ENCODE measurements at places on chromosomes 12 and 14.

DNA sequence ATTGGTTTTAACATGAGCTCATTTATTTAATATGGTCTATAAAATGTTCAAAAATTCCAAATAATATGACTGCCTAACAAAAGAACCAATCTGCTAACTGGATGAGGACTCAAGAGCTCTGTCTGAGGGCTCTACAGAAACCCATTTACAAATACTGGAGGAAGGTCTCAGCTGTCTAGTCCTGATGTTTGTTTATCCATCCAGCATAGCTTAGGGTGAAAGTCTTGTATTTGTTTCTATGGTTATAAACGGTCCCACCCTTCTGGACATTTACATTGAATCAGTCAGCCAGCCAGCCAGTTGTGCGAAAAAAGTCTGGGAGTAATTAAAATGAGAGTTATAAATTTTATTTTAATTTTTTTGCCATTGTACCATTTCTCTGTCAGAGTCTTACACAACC lies 220.7 kb downstream of the BMP4 start:
- DNase-seq = no peak

DNA sequence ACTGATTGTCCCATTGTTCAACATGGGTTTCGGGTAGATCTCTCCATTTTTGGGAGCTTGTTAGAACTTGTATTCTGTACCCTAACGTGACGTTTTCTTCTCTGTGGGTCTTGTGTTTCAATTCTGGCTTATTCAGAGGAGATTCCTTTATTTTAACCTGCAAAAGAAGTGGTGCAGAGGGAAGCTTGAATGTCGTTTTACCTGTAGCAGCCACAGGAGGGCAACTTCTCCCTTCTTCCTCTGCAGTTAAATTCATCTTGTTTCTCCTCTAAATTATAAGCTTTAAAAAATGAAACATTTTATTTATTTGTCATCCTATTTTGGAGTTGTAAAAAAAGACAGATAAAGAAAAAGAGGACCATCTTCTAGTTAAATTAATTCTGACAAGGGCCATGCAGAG lies 13.7 kb upstream of the CLEC4D start:
- no peak for DNase-seq

- no peak for DNase-seq
Measured at GRCh38 chr12:89571491-89572195, 45.8 kb upstream of the POC1B start.

- DNase-seq = no peak
Measured at GRCh38 chr12:82411546-82412230, 53.4 kb downstream of the METTL25 start.

DNA sequence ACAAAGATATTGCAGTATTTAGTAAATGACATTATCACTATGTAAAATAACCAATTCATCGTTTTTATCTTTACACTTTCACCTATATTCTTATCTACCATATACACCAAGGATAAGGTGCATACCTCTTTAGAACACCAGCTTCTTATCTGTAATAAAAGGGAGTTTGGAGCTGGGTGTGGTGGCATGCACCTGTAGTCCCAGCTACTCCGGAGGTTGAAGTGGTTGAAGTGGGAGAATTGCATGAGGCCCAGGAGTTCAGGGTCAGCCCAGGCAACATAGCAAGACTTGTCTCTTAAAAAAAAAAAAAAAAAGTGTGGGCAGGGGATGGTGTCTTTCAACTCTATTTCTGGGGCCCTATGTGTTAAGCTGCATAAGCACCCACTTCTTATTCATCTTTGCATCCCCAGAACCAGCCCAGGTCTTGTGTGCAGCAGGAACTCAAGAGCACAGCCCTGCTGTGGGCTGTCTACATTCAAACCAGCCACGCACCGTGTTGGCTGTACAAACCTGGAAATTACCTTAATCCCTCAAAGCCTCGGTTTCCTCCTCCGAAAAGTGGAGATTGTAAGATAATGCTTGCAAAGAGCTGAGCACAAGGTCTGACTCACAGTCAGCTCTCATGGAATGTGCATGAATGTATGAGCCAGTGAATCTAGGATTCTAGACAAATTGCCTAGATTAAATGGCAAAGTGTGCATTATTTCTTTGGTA lies 256.6 kb upstream of the FOXN3 start:
- DNase-seq = no peak

DNA sequence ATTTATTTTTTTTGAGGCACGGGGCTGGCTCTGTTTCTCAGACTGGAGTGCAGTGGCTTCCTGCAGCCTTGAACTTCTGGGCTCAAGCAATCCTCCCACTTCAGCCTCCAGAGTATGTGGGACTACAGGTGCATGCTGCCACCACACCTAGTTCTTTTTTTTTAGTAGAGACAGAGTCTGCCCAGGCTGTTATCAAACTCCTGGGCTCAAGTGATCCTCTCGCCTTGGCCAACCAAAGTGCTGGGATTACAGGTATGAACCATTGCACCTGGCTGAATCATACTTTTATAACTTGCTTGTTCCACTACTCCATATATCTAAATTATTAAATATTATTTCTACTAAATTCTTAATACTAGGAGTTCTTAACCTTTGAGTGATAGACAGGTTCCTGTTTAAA lies 111.6 kb downstream of the BTG1 start:
- DNase-seq = no peak

GRCh38 chr12:47082796-47083621 lies 3.2 kb upstream of the AMIGO2 start:
- no peak for DNase-seq

DNA sequence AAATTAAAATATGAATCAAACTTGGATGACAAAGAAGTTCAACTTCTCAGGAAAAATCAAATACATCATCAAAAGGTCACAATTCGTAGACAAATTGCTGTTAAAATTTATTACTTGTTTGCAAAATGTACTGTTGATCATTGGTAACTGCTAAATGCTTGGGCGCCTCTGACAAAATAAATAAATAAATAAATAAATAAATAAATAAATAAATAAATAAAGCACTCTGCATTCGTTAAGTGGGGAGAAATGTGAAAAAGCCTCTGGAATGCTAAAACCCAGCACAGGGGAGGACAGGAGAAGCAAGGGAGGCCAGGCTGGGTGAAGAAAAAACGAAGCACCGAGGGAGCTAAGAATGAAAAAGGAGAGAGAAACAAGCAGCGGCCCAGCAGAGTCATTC lies 115.2 kb downstream of the BCL11B start:
- no peak for DNase-seq

DNA sequence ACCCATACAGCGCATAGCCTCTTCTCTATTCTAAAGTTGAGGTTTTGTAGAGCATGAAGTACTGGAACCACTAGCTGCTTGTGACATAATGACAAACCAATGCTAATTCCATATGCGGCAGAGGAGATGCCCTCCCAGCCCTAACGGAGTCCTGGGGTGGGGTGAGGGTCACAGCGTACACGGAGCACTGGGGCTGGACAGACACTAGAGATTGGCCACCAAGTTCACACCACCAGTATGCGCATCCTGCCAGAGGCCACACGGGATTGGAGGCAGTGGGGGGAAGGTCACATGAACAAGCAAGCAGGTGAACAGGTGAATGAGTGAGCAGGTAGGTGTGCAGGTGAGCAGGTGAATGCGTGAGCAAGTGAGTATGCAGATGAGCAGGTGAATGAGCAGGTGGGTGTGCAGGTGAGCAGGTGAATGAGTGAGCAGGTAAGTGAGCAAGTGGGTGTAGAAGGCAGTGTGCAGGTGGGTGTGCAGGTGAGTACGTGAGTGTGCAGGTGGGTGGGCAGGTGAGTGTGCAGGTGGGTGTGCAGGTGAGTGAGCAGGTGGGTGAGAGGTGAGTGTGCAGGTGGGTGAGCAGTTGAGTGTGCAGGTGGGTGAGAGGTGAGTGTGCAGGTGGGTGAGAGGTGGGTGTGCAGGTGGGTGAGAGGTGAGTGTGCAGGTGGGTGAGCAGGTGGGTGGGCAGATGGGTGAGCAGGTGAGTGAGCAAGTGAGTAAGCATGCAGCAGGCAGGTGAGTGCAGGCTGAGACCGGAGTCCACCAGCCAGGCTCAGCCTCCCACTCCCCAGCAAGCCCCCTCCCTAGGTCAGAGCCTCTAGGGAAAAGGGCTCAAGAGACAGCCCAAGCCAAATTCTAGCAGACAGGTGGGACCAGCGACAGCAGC lies 52.7 kb downstream of the CCDC85C start:
- DNase-seq = no peak

- DNase-seq = no peak
Measured at GRCh38 chr12:50090391-50090790, 5.2 kb downstream of the SMARCD1 start.

GRCh38 chr14:53947094-53947445 lies 9.6 kb downstream of the BMP4 start:
- DNase-seq = no peak

DNA sequence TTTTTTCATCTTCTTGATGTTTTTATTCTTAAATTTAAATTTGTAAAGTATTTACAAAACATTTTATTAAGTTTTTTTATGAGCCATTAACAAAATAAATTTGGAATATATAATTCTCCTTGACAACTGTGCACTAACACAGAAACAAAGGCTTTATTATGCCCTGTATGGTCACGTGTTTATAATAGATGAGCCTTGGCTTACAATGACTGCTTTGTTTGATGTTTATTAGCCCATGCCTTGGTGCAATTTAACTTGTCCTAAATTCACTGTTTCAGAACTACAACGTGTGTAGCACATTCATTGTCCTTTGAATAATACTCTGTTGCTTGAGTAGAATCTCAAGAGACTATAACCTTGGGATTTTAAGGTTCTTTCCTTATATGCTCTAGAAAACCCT lies 59.8 kb downstream of the CNTN1 start:
- DNase-seq = no peak

DNA sequence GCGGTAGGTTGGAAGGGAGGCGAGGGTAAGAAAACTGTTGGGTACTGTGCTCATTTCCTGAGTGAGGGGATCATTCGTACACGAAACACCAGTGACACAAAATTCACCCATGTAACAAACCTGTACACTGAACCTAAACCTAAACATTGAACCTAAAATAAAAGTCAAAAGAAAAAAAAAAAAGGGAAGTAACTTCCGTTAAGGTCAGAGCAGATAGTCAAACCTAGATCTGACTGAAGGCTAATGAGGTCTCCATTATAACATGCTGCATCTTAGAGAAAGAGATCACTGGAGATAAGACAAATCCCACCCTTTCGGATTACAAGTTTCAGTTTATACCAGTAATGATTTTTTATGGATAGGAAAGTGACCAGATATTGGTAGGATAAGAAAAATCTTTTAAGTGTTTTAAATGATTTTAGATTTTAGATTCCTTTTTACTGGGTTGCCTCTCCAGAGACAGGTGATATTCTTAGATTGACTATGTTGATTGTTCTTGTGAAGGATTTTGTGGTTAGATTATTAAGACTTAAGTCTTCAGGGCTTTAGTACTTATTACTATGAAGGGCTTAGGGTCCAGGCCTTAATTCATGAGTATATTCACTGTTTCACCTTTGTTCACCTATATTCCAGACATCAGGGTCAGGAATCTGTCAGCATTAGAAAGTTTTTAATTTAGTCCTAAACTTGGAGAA lies 11.2 kb upstream of the NCKAP1L start:
- DNase-seq = no peak

DNA sequence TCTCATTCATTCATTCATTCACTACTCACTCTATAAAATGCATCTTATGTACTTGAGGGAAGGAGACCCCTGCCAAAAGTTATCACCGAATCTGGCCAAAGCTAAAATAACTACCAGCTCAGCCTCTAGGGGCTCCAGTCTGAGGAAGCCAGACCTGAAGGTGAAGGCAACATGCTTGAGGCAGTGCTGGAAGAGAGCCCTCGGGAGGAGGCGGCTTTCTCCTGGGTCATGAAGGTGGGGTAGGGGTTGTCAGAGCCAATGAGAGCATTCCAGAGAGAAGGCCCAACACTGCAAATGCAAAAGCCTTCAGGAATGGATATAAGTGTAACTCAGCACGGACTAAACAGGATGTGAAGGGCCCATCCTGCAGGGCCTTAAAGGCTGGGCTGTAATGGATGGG lies 62.4 kb downstream of the GSC start:
- no peak for DNase-seq

DNA sequence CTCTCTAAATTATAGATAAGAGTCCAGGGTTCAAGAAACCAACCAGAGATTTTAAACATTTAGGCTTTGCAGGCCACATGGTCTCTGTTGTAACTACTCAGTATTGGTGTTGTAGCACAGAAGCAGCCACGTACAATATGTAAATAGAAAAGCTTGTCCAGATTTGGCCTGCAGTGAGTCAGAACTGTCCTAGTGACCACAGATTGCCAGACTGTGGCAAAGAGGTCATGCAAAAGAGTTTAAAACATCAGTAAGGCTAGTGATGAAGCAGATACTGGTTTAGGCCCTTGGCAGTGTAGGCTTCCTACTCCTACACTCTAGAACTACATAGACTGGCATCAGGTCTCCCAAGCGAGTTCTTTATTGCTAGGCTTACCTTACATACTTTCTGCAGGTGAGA lies 117.6 kb upstream of the GARIN6 start:
- no peak for DNase-seq

DNA sequence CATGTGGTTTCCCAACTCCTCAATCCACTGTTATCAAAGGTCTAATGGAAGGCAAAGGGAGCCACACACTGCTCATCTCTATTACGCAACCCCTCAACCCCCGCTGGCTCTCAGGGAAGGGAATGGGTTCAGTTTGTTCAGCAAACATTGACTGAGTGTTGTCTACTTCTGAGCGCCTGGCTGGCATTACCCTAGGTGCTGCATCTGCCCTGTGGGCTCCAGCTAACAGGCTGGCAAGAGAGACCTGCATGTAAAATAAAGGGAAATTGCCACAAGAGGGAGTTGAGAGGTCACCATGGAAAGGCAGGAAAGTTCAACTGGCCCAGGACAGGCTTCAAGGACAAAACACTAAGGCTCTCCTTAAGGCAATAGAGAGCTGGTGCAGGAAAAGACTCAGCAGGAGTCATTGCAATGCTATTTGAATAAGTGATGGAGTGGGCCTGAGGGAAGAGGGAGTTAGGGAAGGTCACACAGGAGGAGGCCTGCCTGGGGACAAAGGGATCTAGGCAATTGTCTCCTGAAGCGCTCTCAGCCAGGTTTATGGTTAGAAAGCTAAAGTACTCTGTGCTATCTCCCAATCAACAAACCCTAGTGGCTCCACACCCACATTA lies 5.5 kb upstream of the ZNF740 start:
- no peak for DNase-seq

GRCh38 chr12:43805149-43805859 lies 813 bp downstream of the TWF1 start:
- no peak for DNase-seq

- DNase-seq = no peak
Measured at GRCh38 chr12:126663304-126664094, 1598.3 kb downstream of the AACS start.

GRCh38 chr12:123645878-123646277 lies 12.2 kb downstream of the GTF2H3 start:
- DNase-seq = no peak

All from activated T-cell treated with anti-CD3 and anti-CD28 coated beads for 48 hours (primary cell).